ENCODE measurements at places on chromosomes 12 and 14. TPM values are rescaled to one million over a fixed set of nuclear protein-coding genes. Genes with fewer than 3 reads are reported as not detected.

The EXOC3L4 gene
- total RNA-seq: 0.21 TPM

The FOXN4 gene
- 0.33 TPM for total RNA-seq

The CHURC1 gene
- 19.5 TPM for total RNA-seq

The FGF23 gene
- total RNA-seq: 0.37 TPM

DNA sequence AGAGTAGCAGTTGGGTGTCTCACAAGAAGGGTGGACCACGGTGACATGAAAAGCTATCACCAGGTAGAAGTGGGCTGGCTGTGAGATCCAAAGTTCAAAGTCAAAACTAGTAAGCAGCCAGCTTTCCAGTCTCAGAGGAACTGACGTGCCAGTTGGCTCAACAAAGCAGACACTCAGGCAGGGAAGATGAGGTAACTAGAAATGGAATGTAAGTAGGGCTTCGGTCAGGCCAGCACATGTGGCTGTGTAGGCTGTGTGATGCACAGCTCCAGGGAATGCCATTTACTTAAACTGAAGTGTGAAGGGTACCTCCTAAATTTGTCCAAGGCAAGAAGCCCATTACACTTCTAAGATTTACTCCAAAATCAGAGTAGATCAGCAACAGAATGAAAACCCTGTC, 43.6 kb downstream of the PTPRR start:
- DNase-seq: no peak

GRCh38 chr14:71890541-71890940, 41.7 kb upstream of the RGS6 start:
- no peak for DNase-seq
